ENCODE measurements at places on chromosomes 5 and 9.

DNA sequence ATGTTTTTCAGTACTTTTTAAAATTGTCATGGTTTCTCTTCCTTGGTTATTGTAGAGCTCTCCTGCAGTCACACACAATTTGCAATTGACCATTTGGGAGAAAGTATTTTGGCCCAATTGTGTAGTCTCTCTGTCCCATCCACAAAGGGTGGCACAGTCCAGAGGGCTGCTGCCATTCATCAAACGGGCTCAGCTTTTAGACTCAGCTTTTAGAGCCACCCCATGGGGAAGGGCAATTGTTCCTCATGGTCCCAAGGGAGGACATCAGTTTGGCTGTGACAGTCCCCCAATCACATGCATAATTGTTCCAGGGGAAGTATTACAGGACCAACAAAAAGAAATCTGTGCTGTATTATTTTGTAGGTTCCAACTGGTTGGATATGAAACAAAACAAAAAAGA is 207.6 kb downstream of the ZNF462 start:
- DNase-seq, result no peak

- no peak for DNase-seq
Measured at GRCh38 chr5:61347080-61347479, 15.0 kb downstream of the ZSWIM6 start.

DNA sequence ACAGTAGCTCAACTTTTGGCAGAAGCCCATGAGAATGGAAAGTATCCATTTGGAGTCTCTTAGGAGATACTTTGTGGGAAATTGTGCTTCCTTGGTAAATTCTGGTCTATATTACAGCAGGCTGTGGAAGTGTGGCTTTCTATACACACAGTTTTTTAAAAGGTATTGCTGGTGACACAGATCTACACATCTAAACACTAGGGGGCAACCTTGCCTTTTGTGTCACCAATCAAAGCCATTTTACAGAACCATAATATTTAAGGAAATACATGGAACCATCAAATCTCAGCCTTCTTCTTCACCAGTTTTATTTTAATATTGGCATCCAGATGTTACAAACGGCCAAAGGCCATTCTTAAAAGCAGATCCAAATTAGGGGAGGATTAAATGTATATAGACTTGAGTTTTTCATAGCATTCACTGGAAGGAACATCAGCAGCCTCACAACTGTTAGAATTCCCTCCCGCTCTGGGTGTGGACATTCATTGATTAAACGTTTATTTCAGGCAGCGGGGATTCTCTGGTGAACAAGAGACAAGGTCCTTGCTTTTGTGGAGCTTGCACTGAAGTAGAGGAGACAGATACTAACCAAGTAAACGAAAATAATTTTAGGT is 132.4 kb upstream of the EPB41L4A start:
- no peak for DNase-seq

DNA sequence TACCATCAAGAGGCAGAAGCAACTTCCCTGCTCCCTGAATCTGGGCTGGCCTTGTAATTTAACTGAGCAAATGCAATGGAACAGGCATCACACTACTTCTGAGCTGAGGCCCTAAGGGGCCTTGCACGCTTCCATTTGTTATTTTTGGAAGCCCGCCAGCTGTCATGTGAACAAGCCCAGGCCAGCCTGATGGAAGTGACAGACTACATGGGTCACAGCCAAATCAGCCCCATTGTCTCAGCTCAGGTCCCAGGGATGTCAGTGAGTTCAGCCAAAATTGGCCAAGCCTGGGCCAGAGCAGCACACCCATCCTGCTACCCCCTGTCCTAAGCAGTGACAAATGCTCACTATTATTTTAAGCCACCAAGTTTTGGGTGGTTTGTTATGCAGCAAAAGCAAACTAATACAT is 72.8 kb downstream of the PRRT1B start:
- DNase-seq, result no peak

- no peak for DNase-seq
Measured at GRCh38 chr5:145991044-145991575, 54.7 kb downstream of the SH3RF2 start.

DNA sequence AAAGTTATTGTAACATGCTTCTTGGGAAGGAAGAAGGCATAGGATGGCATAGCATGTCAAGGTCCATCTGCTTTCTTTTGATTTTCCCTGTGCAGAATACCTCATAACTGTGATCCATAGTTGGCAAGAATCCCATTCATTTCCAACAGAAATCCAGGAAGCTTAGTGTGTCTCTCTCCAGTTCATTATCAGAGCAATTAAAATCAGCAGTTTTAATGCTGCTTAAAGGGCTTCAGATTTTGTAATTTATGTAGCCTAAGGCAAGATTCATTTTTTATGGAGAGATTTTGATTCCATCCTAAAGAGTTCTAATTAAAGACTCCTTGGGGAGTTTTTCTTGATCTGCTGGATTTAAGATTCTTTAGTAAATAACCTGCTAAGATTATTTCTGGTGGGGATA is 560.1 kb downstream of the PDE4D start:
- DNase-seq, result no peak

All from stimulated activated CD4-positive, alpha-beta T cell treated with anti-CD3 and anti-CD28 coated beads, Interleukin-12 subunit alpha, Interleukin-12 subunit beta, amount 100 ng/mL, for 24 hours (primary cell).